Kidney (tissue), 22 donors: ENCODE measurements at places on chromosomes 4 and X. TPM values are rescaled to one million over a fixed set of nuclear protein-coding genes. Genes with fewer than 3 reads are reported as not detected.
A peak's percentile ranks its signal among the peaks of the same experiment; 100 is the strongest.

The SUPT20HL1 gene
- not detected for total RNA-seq

GRCh38 chrX:133668225-133668931 lies 253.1 kb upstream of the GPC4 start:
- H3K27ac ChIP-seq = no peak overlapping the region
- DNase-seq = no peak
- H3K27me3 ChIP-seq = peaks cover 4% of the 10 kb centered on the region
- no peak overlapping the region for H3K4me3 ChIP-seq

The SRPX gene
- total RNA-seq = 39.2 TPM

DNA sequence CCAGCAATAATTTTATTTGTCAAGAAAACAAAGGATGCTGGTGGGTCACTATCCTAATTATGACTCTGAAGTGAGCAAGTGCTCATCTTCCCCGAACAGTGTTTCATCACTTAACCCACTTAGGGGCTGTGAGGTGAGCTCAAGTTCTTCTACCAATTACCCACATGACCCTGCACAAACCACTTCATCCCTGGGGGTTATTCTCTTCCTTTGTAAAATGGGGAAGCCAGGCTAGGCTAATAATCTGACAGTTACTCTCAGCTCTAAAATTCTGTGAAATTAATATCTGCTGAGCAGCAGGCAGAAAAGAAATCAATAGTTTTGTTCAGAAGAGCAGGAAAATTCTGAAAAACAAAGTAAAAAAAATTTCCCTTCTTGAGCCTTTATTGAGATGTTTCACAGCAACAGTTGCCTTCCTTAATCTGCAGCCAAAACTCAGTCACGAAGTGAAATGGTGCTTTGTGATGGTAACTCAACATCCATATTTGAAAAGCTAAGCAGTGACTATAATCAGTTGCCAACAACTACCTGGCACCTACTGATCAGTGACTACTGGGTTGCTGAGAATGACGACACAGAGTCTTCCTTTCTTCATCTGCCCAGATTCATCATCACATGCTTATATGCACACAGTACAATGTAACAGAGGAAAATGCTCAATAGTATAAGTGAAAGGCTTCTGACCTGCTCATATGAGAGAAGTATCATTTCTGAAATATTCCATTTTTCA lies 24.1 kb downstream of the ATP8A1 start:
- H3K36me3 ChIP-seq = no peaks in the 10 kb centered on the region
- no peaks in the 10 kb centered on the region for H3K27me3 ChIP-seq
- no peak overlapping the region for H3K27ac ChIP-seq
- no peak for DNase-seq
- no peaks in the 10 kb centered on the region for H3K4me1 ChIP-seq
- H3K4me3 ChIP-seq = no peak overlapping the region

DNA sequence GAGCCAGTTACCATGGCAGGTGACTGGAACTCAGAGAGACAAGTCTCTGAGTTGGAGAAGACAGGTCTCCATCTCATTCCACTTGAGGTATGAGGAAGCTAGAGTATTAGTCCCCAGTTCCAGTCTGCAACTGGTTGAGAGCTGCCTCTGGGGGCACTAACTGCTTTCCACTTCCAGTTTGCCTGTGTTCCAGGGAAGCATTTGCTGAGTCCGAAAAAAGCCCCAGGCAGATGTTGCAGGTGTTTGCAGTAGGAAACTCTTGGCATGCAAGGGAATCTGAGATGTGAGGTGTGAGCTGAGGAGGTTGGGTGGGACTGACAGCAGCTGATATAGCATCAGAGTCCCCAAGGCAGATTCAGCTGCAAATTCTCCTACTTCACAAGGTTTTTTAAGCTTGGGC lies 272.2 kb upstream of the CASK start:
- DNase-seq = no peak
- H3K4me1 ChIP-seq = no peaks in the 10 kb centered on the region
- no peaks in the 10 kb centered on the region for H3K27me3 ChIP-seq
- H3K36me3 ChIP-seq = no peaks in the 10 kb centered on the region

The CSAG3 gene
- not detected for total RNA-seq

GRCh38 chr4:15234856-15235126 lies 193.0 kb upstream of the C1QTNF7 start:
- H3K27ac ChIP-seq = no peak overlapping the region
- H3K36me3 ChIP-seq = no peaks in the 10 kb centered on the region
- no peak for DNase-seq
- no peaks in the 10 kb centered on the region for H3K4me1 ChIP-seq
- H3K4me3 ChIP-seq = no peak overlapping the region

DNA sequence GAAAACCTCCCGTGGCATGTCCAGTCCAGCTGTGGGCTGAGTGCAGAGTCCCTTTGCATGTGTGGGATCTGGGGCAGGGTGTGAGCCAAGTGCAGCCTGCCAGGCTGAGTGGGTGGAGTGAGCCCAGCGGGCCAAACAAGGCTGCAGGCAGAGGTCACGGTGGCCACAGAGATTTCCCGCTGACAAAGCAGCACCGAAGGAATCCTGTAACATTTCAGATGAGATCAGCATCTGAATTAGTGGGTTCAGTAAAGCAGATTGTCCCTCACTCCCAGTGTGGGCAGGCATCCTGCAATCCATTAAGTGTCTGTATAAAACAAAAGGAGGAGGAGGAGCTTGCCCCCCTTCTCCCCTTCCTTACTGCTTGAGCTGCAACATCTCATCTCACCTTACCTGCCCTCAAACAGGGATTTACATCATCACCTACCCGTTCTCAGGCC lies 324.4 kb downstream of the FAT4 start:
- no peaks in the 10 kb centered on the region for H3K36me3 ChIP-seq
- no peak overlapping the region for H3K27ac ChIP-seq
- H3K4me3 ChIP-seq = no peak overlapping the region
- H3K4me1 ChIP-seq = no peaks in the 10 kb centered on the region
- no peaks in the 10 kb centered on the region for H3K27me3 ChIP-seq
- peak; percentile 38 for DNase-seq

The TIMM8A gene
- total RNA-seq = 13.1 TPM
